ENCODE measurements at places on chromosomes 4 and X.

DNA sequence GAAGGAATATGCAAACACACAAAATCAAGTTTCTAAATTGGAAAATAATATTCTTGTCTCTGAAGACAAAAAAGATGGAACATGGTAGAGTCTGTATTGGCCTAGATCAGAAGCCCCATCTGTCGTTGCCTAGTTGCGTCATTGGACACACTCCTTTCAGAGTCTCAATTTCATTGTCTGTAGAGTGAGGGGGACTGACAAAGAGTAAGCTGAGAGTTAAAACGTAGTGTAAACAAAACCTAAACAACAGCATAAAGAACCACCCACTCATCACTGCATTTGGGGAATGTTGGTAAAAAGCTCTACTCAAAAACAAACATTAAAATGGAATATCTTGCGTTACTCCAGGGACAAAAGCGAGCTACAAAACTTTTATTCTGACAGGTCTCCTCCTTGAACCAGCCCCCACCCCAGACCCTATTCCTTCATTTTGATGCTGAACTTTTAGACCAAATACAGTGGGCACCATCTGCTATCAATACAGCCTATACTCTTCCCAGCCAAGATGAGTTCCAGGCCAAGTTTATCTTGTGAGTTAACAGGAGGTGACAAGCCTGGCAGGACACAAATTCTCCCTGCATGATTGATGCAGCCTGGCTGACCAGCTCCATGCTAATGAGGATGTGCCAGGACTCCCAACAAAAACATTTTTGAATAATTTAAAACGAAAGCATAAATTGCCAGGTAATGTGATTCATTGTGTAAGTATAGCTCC is 125.2 kb downstream of the COL25A1 start:
- DNase-seq: no peak

DNA sequence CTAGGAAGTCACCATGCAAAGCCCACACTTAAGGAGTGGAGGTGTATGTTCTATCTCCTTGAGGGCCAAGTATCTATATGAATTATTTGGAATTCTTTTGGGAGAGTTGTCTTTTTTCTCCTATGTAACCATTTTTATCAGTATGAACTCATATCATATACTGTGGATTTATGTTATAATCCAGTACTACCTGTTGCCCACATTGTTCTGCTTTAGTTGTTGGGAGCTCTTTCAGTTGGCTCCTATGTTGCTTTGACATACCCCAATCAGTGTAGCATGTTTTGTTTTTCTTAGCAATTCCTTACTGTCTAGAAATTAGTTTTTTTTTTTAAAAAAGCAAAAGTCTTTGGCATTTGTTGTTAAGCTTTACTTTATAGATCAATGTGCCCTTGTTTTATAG is 13.0 kb downstream of the UCHL1 start:
- DNase-seq: no peak

GRCh38 chrX:125395626-125396025 is 76.0 kb downstream of the TEX13C start:
- DNase-seq: no peak

DNA sequence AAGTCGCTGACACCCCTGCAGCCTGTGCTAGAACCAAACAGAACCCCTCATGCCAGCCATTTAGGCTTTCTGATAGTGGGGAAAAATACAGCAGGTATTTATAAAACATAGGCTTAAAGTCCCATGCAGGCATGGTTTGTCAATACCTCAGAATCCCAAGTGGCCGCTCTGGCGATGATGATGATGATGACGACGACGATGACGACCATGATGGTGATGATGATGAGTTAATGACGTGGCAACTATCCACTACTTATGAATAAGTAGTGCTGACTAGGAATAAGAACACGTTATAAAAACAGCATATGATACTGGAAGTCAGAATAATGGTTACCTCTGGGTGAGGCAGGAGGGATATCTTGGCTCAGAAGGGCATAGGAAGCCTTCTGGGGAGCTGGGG is 18.0 kb downstream of the CCDC149 start:
- DNase-seq: no peak

GRCh38 chr4:30718021-30718542 is 2.1 kb upstream of the PCDH7 start:
- DNase-seq: no peak

DNA sequence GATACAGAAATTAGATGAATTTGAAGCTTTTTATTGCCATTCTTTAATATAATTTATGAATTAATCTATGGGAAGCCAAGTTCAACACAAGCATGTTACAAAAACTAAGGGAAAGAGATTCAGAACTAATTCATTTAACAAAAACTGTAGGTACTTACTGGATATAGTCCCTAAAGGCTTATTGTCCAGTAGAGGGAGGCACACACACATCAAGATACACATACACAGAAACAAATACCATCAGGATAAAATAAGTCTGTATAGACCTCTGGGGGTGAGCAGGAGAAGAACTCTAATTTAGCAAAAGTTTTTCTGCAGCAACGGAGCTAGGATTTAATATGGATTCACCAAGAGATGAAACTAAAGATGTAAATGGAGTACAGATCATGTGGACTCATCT is 83.0 kb upstream of the IL13RA1 start:
- no peak for DNase-seq

- no peak for DNase-seq
These were observed 274.3 kb downstream of the FRMPD4 start for GRCh38 chrX:12412561-12412960.

DNA sequence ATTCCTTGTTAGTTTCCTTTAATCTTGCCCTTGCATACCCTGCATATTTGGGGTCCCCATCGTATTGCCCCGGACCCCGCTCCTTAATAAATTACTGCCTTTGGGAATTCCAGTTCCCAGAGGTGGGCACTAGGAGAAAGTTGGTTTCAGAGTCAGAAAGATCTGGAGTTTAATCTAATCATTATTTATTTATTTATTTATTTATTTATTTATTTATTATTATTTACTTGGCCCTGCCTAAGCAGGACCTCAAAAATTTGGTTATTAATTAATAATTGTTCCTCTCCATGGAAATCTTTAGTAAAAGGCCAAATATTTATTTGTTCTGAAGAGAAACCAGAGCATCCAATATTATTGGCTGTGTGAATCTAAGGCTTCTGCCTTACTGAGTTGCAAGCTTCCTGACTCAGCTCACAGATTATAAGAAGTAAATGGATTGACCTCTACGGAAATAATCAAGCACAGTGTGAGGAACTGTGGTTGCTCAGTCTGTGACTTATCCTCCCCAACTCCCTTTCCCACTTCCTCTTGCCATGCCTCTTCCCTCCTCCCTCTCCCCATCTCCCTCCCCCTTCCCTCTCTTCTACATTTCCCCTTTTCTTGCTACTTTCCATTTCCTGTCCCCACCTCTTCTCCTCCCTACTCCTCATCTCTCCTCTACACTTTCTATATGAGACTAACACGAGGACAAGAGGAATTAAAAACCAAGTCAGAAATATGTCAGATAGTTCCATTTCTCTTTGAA is 61.5 kb upstream of the AP1S2 start:
- DNase-seq: no peak

- peak; percentile 5 for DNase-seq
These were observed 383 bp downstream of the PCYT1B start for GRCh38 chrX:24646745-24647182.

DNA sequence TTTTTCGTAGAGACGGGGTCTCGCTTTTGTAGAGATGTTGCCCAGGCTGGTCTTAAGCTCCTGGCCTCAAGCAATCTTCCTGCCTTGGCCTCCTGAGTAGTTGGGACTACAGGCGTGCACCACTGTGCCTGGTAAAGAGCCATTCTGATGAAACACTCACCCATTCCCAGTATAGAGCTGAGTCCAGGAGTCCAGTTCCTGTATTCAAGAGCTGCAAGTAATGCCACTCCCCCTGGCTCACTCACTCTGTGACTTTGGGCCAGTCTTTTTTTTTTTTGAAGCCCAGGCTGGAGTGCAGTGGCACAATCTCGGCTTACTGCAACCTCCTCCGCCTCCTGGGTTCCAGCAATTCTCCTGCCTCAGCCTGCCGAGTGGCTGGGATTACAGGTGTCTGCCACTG is 3.5 kb downstream of the CCDC22 start:
- DNase-seq: no peak

GRCh38 chrX:118250445-118250844 is 95.5 kb upstream of the WDR44 start:
- no peak for DNase-seq

DNA sequence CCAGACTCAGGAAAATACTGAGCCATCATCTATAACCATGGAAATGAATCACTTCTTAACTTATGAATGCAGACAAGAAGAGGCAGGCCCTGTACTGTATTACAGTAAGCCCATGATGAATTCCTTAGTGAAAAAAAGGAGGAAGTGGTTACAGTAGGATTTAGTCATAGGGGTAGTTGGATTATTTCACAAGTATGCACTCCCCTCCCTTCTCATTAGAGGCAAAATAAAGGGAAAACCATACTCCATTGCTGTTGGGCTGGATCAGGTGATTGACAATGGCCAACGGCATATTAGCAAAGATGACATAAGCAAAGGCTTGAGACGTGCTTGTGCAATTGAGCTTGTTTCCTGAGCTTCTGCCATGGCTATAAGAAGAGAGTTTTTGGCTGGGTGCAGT is 181.1 kb upstream of the PRPS2 start:
- DNase-seq: no peak

DNA sequence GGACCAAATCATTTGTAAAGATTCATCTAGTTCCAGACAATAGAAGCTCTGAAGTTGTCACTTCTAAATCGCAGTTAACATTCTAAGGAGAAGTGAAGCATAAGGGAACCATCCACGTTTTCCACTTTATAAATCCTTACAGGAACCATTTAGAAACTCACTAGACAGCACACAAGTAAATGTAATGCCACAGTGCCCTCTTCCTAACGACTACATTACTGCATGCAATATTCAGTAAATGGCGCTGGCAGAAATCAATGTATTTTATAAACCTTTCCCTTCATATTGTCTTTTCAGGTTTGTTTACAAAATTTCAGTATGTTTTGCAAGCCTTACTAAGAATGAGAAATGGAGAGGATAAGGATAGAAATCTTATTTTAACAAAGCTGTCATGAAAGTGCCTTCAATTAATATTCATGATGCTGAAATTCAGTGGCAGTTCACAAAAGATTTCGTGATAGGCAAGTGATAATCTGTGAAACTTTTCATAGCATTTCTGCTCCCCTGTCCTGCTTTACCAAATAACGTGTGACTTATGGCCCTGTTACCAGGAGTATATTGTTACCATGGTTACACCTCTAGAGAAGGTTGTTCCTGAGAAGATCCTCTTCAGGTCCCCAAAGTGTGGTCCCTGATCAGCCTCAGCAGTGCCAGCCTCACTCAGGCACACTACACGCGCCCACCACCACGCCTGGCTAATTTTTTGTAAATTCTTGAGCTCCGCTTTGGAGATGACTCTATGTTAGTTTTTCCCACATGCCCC is 54.2 kb downstream of the TMA16 start:
- peak; percentile 55 for DNase-seq

GRCh38 chr4:19492606-19493005 is 759.1 kb upstream of the SLIT2 start:
- DNase-seq: no peak

DNA sequence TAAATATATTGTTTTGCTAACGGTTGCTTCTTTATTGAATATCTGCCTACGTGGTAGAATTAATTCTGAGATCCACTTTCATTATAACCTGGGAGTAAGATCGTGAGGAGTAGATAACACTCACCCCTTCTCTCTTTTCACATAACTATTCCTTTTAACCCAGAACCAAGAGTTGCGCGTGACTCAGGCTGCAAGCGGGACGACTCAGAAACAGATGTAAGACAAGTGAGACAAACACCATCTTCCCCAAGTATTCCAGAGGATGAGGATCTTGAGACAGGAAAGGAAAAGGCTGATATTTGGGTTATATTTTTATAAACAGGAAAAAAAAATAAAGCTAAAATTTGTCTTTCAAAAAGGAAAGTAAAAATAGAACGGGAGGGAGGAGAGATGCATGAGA is 318.8 kb upstream of the NOCT start:
- DNase-seq: no peak

- DNase-seq: no peak
These were observed 142.2 kb downstream of the SOWAHB start for GRCh38 chr4:76755756-76756155.

DNA sequence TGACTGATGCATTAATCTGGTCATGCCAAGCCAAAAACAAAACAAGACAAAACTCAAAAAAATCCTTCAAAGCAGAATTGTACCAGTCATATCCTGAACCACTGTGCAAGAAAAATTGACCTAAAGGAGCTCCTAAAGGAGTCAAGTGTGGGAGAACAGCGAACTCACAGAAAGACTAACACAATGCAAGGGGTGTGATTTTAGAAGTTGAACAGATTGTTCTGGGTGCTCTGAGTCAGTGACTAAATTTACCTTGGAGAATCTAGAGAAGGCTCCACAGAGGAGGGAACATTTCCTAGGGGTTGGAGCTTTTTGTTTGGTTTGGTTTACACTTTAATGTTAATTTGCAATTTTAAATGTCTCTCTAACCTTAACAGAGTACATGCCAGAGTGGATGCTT is 48.9 kb upstream of the PHF8 start:
- DNase-seq: no peak

- DNase-seq: no peak
These were observed 1.4 kb upstream of the SORCS2 start for GRCh38 chr4:7190691-7191545.

DNA sequence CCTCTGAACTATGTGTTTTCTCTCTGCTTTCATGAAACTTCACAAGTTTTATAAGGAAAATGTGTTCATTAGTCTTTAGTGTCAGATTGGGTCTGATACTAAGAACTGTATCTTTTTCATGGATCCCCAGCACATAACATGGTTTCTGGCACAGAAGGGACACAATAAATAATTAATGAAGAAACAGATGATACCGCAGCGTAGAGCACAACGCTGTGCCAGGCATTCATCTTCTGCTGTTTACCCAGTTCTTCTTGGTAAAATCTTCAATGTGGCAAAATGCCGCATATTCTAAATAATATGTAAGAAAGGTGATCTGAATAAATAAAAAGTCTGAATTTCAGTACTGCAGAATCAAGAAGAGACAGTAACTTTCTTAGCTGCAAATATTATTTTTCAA is 12.3 kb downstream of the SCARB2 start:
- DNase-seq: no peak

- DNase-seq: no peak
These were observed 275.2 kb upstream of the EDA2R start for GRCh38 chrX:66914080-66914479.

GRCh38 chr4:181364504-181364903 is 878.7 kb upstream of the TENM3 start:
- DNase-seq: no peak

DNA sequence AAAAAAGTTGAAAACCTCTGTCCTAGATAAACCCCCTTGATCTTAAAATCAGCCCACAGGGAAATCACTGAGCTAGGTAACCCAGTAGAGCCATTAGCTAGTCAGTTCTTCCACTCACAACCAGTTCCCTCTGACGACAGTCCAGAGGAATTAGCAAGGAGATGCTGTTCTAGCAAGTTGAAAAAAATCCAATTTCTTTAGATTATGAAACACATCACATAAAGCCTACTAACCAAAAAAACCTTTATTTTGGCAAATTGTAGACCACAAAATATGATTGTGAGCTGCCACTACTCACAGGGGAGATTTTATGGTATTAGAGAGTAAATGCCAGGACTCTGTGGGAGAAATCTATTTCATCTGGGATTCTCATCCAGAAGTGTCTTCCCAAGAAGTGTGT is 22.6 kb downstream of the ADAMTS3 start:
- no peak for DNase-seq

Measured in activated CD4-positive, alpha-beta T cell treated with anti-CD3 and anti-CD28 coated beads, Interleukin-2, amount 10 ng/mL, durations not matched to agents 7 days and 5 days (primary cell).